Fibroblast of the aortic adventitia (primary cell): ENCODE measurements at places on chromosomes 4 and X. TPM values are rescaled to one million over a fixed set of nuclear protein-coding genes. Genes with fewer than 3 reads are reported as not detected.

CFAP99 gene
- not detected in 2 replicates for total RNA-seq

NKX1-1 gene
- not detected in 2 replicates for total RNA-seq

BANK1 gene
- 0.41 and 0.54 TPM in 2 replicates for total RNA-seq

ABCD1 gene
- total RNA-seq, result 9.3 and 15.5 TPM in 2 replicates

HSFX2 gene
- total RNA-seq, result 0.36 TPM in 1 of 2 replicates, not detected in the other

PCYT1B gene
- total RNA-seq, result 0.27 and 0.74 TPM in 2 replicates

F8A2 gene
- not detected in 2 replicates for total RNA-seq

TIMP1 gene
- total RNA-seq, result 834 and 863 TPM in 2 replicates

GPR173 gene
- total RNA-seq, result 1.1 and 2.5 TPM in 2 replicates

KLKB1 gene
- total RNA-seq, result 0.18 TPM in 1 of 2 replicates, not detected in the other

F11 gene
- total RNA-seq, result not detected in 2 replicates

SAGE1 gene
- not detected in 2 replicates for total RNA-seq

CT45A1 gene
- not detected in 2 replicates for total RNA-seq

MAGEB10 gene
- total RNA-seq, result not detected in 2 replicates

ERCC6L gene
- 9.9 TPM in 1 of 2 replicates, not detected in the other for total RNA-seq

LRP2BP gene
- total RNA-seq, result 0.63 and 0.74 TPM in 2 replicates

VCX gene
- not detected in 2 replicates for total RNA-seq

ZDHHC15 gene
- total RNA-seq, result 0.18 and 1.1 TPM in 2 replicates

CT55 gene
- total RNA-seq, result not detected in 2 replicates

TMEM156 gene
- total RNA-seq, result 0.18 TPM in 1 of 2 replicates, not detected in the other

STK32B gene
- total RNA-seq, result 4.0 and 5.3 TPM in 2 replicates

NPY1R gene
- total RNA-seq, result 0.09 and 1.1 TPM in 2 replicates

CXorf58 gene
- not detected in 2 replicates for total RNA-seq

ZDHHC9 gene
- total RNA-seq, result 7.8 and 37.1 TPM in 2 replicates

SRPK3 gene
- total RNA-seq, result 0.54 TPM in 1 of 2 replicates, not detected in the other

PRKX gene
- 5.7 and 7.5 TPM in 2 replicates for total RNA-seq

USP51 gene
- 2.2 and 3.8 TPM in 2 replicates for total RNA-seq

EXOC1L gene
- total RNA-seq, result not detected in 2 replicates

HELT gene
- not detected in 2 replicates for total RNA-seq

RHOXF2 gene
- total RNA-seq, result not detected in 2 replicates

ADH1A gene
- total RNA-seq, result 0.27 TPM in 1 of 2 replicates, not detected in the other

GLUD2 gene
- total RNA-seq, result 1.4 and 5.4 TPM in 2 replicates

PABPC5 gene
- total RNA-seq, result 1.8 and 8.1 TPM in 2 replicates

REPS2 gene
- 0.82 and 1.7 TPM in 2 replicates for total RNA-seq

GAB3 gene
- total RNA-seq, result 1.2 and 4.2 TPM in 2 replicates

ADH5 gene
- 294 and 466 TPM in 2 replicates for total RNA-seq

H2BW2 gene
- total RNA-seq, result not detected in 2 replicates

CXCL13 gene
- total RNA-seq, result not detected in 2 replicates

FGFR3 gene
- 0.33 and 0.45 TPM in 2 replicates for total RNA-seq

PPP1R2C gene
- not detected in 2 replicates for total RNA-seq

MAGEA12 gene
- total RNA-seq, result not detected in 2 replicates

JCHAIN gene
- 0.99 and 18.2 TPM in 2 replicates for total RNA-seq

TBL1X gene
- total RNA-seq, result 12.5 and 15.6 TPM in 2 replicates

UGT2B15 gene
- total RNA-seq, result not detected in 2 replicates

AREG gene
- 0.54 TPM in 1 of 2 replicates, not detected in the other for total RNA-seq

CHRDL1 gene
- total RNA-seq, result 1.2 and 4.0 TPM in 2 replicates

MYOZ2 gene
- 0.36 and 0.74 TPM in 2 replicates for total RNA-seq

DUX4 gene
- not detected in 2 replicates for total RNA-seq

UCHL1 gene
- total RNA-seq, result 765 and 2,143 TPM in 2 replicates

TMPRSS11F gene
- not detected in 2 replicates for total RNA-seq

COL4A6 gene
- 1.3 and 2.2 TPM in 2 replicates for total RNA-seq
